Adipose tissue (tissue), 3 donors: ENCODE measurements at places on chromosomes 13 and 19. TPM values are rescaled to one million over a fixed set of nuclear protein-coding genes. Genes with fewer than 3 reads are reported as not detected.

The ATP1A3 gene
- 0.34 TPM for polyA plus RNA-seq

The APOC1 gene
- polyA plus RNA-seq: 33.9 TPM

The PLIN4 gene
- polyA plus RNA-seq: 135 TPM

The POSTN gene
- 3.8 TPM for polyA plus RNA-seq

The MAMSTR gene
- polyA plus RNA-seq: 0.86 TPM

The PSG1 gene
- not detected for polyA plus RNA-seq

The UHRF1 gene
- 0.49 TPM for polyA plus RNA-seq

The CEACAM3 gene
- polyA plus RNA-seq: 1.5 TPM

The SF3A2 gene
- 31.2 TPM for polyA plus RNA-seq

The LGALS4 gene
- 9.2 TPM for polyA plus RNA-seq

The URAD gene
- polyA plus RNA-seq: not detected

The LRRC8E gene
- polyA plus RNA-seq: 0.22 TPM

The ZNF429 gene
- 7.7 TPM for polyA plus RNA-seq

The CRLF1 gene
- 57.6 TPM for polyA plus RNA-seq

The CYP2B6 gene
- not detected for polyA plus RNA-seq

The COX7A1 gene
- polyA plus RNA-seq: 119 TPM

The CGB2 gene
- not detected for polyA plus RNA-seq

The CEACAM4 gene
- polyA plus RNA-seq: 0.55 TPM

The CCNA1 gene
- polyA plus RNA-seq: not detected

The SIRT2 gene
- polyA plus RNA-seq: 27.9 TPM

The TUBB4A gene
- polyA plus RNA-seq: 0.68 TPM

The POGLUT2 gene
- polyA plus RNA-seq: 2.9 TPM

The CHST8 gene
- polyA plus RNA-seq: 1.2 TPM

The ZNF229 gene
- 1.1 TPM for polyA plus RNA-seq

The SOHLH2 gene
- 0.07 TPM for polyA plus RNA-seq

The EFNB2 gene
- polyA plus RNA-seq: 18.3 TPM

The ADGRE2 gene
- 0.51 TPM for polyA plus RNA-seq

The ZNF443 gene
- polyA plus RNA-seq: 0.67 TPM

The C1QTNF9B gene
- polyA plus RNA-seq: 1.3 TPM

The FAM216B gene
- 0.22 TPM for polyA plus RNA-seq

The CNN2 gene
- polyA plus RNA-seq: 107 TPM

The SIGLEC10 gene
- polyA plus RNA-seq: 3.5 TPM

The RASIP1 gene
- polyA plus RNA-seq: 58.3 TPM

The ATP4B gene
- polyA plus RNA-seq: 79.1 TPM

The IZUMO4 gene
- 18.7 TPM for polyA plus RNA-seq

The ZNF180 gene
- 2.4 TPM for polyA plus RNA-seq

The C1QTNF9 gene
- polyA plus RNA-seq: 3.3 TPM

The MEDAG gene
- 260 TPM for polyA plus RNA-seq

The MEF2B gene
- polyA plus RNA-seq: 0.22 TPM

The CD209 gene
- 12.8 TPM for polyA plus RNA-seq

The DCUN1D2 gene
- 4.5 TPM for polyA plus RNA-seq

The ZNF540 gene
- 0.79 TPM for polyA plus RNA-seq
